ENCODE measurements at places on chromosomes 12 and 14. TPM values are rescaled to one million over a fixed set of nuclear protein-coding genes. Genes with fewer than 3 reads are reported as not detected.

GRCh38 chr12:6052940-6053329, 71.5 kb downstream of the VWF start:
- DNase-seq, result no peak

DNA sequence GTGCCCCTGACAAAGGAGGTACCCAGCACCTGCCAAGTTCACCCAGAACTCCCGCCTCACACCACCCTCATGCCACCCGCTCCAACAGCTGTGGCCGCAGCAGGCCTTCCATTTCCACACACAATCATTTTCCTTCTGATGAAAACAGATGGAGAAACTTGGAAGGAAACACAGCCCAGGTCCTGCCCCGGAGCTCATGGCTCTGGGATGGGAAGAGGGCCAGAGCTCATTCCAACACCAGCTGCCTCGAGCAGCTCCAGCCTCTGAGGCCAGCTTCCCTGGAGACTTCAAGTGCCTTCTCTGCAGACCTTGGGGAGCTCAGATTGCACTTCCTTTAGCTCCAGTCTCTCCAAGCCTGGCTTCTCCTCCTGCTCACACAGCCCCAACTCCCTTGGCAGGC, 55.1 kb upstream of the CMKLR1 start:
- peak; percentile 98 for DNase-seq

- no peak for DNase-seq
Observed at GRCh38 chr12:89227774-89228173, 124.5 kb downstream of the DUSP6 start.

- no peak for DNase-seq
Observed at GRCh38 chr14:33511851-33512640, 438.8 kb downstream of the EGLN3 start.

MMP19 gene
- 0.98 TPM for total RNA-seq

GRCh38 chr14:26820138-26820537, 222.3 kb upstream of the NOVA1 start:
- no peak for DNase-seq

LALBA gene
- total RNA-seq, result not detected

LHX5 gene
- total RNA-seq, result not detected

- DNase-seq, result no peak
Observed at GRCh38 chr12:55929306-55929791, 1.6 kb upstream of the DGKA start.

Data from G401 (cell line).